IMR-90 (cell line): ENCODE measurements at places on chromosomes 4 and X. TPM values are rescaled to one million over a fixed set of nuclear protein-coding genes. Genes with fewer than 3 reads are reported as not detected.

DNA sequence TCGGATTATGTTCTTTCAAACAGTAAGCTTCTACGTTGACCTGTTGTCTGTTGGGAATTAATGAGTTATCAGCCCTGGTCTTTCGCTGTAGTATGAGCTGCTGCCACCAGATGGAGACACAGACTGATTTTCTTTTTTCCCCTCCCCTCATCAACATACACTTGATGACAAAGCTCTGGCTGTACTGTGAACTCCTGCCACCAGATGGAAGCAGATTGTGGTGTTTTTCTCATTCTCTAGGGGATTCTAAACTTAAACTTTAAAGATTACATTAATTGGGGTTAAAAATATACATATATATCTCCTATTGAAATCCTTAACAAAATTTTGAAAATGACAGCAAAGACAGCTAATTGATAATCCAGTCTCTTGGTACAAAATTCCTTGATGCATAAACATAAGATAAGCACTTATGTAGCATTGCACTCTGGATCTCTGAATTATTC, 44.8 kb downstream of the SMS start:
- peak; percentile 82 for DNase-seq

DNA sequence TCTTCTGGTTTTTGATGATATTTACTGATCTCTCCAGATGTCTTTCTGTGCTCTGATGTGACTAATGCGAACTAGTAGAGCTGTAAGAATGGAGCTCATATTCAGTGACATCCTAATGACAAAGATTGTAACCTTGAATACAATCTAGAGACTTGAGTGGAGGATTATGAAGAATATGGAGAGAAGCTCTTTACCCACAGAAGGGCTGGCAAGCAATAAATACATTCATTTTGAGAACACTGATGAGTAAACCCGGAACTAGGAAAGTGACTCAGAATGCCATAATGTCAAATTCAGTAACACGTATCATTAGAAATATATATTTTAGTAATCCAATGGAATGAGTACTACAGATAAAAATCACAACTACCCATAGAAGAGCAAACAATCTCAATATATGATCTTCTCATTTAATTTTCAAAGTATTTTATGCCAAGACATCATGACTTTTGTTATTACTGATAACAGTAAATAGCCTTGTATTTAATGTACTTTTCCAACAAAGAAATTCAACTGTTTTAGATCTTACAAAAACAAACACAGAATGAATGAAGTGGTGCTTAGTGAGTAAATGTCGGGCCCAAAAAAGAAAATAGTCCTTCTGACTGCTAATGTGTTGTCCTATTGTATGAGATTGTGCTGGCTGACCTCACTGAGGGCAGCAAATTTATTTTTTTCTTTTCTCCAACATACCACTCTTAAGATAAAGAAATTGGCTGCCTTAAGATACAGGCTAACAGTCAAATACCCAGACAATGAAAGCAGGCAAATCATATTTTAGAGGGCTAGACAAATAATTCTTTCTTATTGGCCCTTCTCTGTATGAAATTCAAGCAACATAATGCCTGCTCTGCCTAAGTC, 49.2 kb upstream of the HDAC8 start:
- peak; percentile 61 for DNase-seq

Gene SPANXN3
- total RNA-seq: not detected in 2 replicates

DNA sequence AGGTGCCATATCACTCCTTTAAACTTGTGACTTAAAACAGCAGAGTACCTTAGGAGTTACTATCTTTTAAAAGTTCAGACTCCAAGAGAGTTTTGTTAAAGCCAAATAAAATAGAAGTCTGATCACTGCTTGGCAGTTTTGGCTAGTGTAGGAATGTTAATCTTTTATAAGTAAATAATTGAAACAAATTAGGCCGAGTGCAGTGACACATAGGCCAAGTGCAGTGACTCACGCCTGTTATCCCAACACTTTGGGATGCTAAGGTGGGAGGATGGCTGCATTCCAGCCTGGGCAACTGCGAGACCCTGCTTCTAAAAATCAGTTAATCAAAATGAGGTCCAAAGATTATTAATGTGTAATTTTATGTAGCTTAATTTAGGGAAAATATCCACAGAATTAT, 37.2 kb downstream of the WDR44 start:
- no peak for DNase-seq

Gene NAT8L
- not detected in 2 replicates for total RNA-seq

Gene BRS3
- not detected in 2 replicates for total RNA-seq

GRCh38 chrX:117985241-117985640, 131.4 kb downstream of the KLHL13 start:
- DNase-seq: peak; percentile 29

DNA sequence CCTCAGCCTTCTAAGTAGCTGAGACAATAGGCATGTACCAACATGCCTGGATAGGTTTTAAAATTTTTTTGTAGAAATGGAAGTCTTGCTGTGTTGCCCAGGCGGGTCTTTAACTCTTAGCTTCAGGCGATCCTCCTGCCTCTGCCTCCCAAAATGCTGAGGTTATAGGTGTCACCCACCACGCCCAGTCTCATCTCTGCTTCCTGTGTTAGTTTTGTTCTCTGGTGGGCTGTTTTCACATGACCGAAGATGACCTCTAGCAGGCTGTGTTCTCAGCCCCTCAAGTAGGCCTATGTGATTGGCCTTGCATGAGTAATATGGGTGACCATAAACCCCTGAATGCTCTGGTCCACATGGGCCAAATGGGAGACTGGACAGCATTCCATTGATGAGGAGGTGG, 56.8 kb upstream of the MSANTD1 start:
- no peak for DNase-seq

Gene ARHGEF6
- total RNA-seq: 2.7 and 3.1 TPM in 2 replicates

DNA sequence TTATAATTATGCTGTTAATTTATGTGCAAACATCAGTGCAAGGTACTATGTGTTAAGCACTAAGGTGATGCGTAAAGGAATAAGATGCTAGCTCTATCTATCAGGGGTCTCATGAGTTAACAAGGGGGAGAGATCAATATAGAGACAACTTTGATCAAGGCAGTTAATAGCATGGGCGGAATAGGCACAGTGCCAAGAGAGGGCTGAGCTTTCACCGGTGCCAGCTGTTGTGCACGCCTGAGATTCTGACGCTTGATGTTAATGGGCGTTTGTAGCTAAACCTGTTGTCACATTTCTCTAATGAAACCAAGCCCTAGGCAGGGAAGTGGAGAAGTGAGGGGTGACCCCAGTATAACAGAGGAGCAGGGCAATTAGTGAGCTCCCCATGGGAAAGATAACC, 86.0 kb upstream of the NMU start:
- no peak for DNase-seq

- no peak for DNase-seq
Observed at GRCh38 chr4:71198958-71199357, 139.9 kb upstream of the SLC4A4 start.

GRCh38 chr4:75678473-75678872, 5.3 kb upstream of the G3BP2 start:
- DNase-seq: no peak

Gene DRD5
- not detected in 2 replicates for total RNA-seq

Gene MAGEB2
- not detected in 2 replicates for total RNA-seq

GRCh38 chr4:5200513-5200912, 149.2 kb downstream of the STK32B start:
- DNase-seq: peak; percentile 57

Gene SERPINA7
- not detected in 2 replicates for total RNA-seq

DNA sequence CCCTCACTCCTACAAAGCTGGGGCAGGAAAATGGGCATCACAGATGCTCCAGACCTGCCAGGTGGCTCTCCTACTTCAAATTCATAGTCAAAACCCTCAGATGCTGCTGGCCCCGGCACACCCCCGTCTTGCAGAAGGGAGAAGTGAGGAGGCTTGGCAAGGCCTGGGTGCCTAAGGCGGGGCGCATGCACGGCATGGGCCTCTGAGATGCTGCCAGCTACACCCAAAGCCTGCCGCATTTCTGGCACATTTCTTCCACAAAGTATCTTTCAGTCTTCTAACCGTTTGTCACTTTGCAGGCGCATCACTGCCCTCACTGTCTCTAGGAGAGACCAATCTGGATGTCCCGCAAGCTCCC, 19.6 kb downstream of the WDR1 start:
- no peak for DNase-seq

Gene SULT1B1
- under 0.01 and 0.18 TPM in 2 replicates for total RNA-seq
